CD4-positive, alpha-beta T cell treated with Interleukin-1 beta for 1 hour (primary cell): ENCODE measurements at places on chromosomes 1 and 21.

GRCh38 chr21:14366998-14367397, 15.9 kb downstream of the HSPA13 start:
- no peak for DNase-seq

DNA sequence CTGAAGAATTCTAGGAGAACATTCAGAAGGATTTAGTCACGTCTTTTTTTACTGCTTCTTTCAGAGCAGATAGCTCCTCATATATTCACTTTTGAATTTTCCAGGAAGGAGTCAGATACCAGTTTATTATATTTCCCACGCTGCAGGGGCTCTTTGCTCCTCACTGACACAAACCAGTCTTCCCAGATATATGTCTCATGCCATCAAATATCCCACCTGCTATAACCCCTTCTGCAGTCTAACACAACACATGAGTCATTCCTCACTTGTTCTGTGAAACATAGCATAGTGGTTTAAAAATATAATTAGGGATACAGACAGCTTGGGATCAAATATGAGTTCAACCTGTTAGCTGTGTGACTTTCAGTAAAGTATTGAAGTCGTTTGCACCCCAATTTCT, 251.7 kb upstream of the DPYD start:
- DNase-seq = no peak

GRCh38 chr1:245566952-245567351, 412.2 kb downstream of the KIF26B start:
- DNase-seq = no peak

DNA sequence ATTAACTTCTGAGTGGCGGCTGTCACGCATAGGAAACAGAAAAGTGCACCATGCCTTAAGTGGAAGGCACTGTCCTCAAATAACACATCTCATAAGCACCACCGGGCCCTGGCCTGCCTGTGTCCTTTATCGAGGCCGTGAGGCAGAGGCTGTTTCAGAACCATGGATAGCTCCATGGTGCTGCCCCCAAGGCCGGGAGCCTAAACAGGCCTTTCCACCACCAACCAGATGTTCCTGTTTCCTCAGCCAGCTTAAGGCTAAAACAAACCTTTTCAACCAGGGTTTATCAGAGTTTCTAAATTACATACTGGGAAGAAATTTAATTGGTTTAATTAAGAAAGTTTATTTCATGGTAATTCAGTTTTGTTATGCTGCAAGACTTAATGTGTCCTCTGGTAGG, 114.4 kb downstream of the DMRTA2 start:
- no peak for DNase-seq

DNA sequence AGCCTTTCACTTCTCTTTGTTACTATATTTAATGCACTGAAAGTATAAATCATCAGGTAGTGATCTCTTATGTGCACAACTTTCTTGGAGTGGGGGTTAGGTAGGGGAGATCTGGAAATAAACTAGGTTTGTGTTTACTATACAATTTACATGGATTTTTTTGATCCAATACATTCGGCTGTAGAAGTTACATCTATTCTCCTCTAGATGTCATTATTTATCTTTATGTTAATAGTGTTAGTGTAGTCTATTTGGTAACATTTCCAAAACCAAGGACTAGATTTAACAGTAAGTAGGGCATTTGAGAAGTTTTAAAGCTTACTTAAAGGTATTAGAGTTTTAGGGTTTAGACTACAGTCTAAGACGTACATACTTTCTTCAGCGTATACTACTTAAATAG, 5.4 kb downstream of the VPS45 start:
- DNase-seq = no peak

GRCh38 chr1:225990705-225991464, 8.3 kb downstream of the SDE2 start:
- DNase-seq = no peak

- no peak for DNase-seq
These were observed 15.0 kb upstream of the ALPL start for GRCh38 chr1:21494196-21494595.

GRCh38 chr1:12585951-12586942, 31.8 kb downstream of the DHRS3 start:
- DNase-seq = no peak

DNA sequence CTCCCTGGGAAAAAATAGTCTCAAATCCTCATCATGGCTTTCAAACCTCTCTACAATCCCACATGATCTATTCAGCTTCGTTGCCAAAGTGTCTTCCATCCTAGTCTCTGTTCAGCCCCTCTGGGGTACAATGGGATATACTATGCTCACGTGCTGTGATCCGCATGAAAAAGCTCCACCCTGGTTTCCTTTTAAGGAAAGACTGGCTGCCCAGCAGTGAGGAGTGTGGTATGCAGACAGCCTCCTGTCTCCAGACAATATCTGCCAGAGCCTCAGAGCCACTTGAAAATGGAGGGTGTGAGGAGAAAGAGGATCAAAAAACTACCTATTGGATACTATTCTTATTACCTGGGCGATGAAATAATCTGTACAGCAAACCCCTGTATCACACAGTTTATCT, 194.5 kb downstream of the LHX8 start:
- no peak for DNase-seq

DNA sequence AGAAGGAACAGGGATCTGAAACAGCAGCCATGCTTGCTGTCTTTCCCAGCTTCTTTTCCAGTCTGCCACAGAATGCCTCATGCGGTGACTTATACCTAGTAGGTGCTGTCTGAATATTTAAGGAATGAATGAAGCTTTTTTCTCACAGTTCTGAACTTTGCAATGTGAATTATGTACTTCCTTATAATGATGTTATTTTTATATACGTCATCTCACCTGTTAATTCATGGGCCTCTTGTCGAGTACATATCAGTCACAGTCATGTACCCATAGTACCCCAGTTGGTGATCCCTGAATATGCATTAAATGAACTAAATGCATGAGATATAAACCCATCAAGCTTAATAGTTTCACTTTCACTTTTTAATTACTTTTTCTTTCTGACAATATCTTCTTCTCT, 132.7 kb downstream of the NTNG1 start:
- DNase-seq = no peak

DNA sequence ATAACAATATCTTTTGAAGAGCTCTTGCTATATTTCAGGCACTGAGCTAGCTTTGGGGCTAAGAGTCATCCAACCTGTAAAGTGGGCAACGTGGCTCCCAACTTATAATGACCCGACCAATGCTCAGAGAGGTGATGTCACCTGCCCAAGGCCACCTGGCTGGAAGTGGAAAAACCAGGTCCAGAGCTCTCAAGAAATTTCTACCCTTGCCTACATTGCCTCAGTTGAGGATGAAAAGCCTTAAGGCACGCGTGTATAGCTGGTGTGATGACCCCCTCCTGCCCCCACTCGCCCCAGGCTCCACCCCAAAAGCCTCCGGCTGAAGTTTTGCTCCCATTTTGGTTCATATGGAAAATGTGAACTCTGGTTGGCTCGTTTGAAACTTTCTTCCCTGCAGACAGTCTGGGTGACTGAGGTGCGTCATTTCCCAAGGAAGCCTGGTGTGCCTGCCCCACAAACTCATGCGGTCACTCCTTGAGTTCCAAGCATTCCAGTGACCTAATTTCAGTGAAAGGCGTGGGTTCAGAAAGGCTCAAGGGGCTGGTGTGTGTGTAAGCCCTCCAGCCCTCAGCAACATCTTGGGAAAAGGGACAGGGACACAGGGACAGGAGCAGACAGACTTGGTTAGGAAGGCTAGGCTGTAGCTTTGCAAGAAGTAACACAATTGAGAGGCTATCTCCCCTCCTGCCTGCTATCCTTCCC, 20.5 kb downstream of the HTR1D start:
- no peak for DNase-seq

GRCh38 chr1:115529216-115529897, 112.4 kb upstream of the VANGL1 start:
- no peak for DNase-seq

- no peak for DNase-seq
These were observed 218.8 kb downstream of the ADGRL2 start for GRCh38 chr1:82019508-82019907.

- DNase-seq = no peak
These were observed 545.3 kb upstream of the NCAM2 start for GRCh38 chr21:20452935-20453334.

DNA sequence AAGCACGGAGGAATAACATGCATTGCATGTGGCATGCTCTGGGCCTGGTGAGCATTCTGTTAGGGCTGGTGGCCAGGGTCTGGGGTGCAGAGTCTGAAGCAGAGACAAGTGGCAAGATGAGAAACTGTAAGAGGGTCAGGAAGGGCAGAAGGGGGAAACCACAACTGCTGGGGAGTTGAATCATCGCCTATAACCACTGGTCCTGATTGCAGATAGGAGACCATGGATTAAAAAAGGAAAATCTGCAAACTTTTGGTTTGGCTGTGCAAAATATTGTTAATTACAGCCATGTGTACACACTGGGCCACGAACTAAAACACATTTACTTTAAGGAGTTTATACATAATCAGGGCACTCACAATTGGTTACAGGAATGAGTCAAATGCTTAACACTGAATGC, 76.6 kb downstream of the TGFBR3 start:
- DNase-seq = no peak

- no peak for DNase-seq
These were observed 131.4 kb downstream of the IER5 start for GRCh38 chr1:181219938-181220337.
